A673 (cell line): ENCODE measurements at places on chromosomes 1 and 21. TPM values are rescaled to one million over a fixed set of nuclear protein-coding genes. Genes with fewer than 3 reads are reported as not detected.

The LCE3E gene
- not detected in 2 replicates for total RNA-seq

The DNAJC11 gene
- total RNA-seq, result 94.2 and 106 TPM in 2 replicates

The KIRREL1 gene
- total RNA-seq, result 187 and 211 TPM in 2 replicates

The RBM34 gene
- total RNA-seq, result 67.2 and 69.4 TPM in 2 replicates

The KRTAP6-1 gene
- total RNA-seq, result not detected in 2 replicates

The TSACC gene
- 1.0 TPM in 1 of 2 replicates, not detected in the other for total RNA-seq

The EPHA10 gene
- not detected in 2 replicates for total RNA-seq

DNA sequence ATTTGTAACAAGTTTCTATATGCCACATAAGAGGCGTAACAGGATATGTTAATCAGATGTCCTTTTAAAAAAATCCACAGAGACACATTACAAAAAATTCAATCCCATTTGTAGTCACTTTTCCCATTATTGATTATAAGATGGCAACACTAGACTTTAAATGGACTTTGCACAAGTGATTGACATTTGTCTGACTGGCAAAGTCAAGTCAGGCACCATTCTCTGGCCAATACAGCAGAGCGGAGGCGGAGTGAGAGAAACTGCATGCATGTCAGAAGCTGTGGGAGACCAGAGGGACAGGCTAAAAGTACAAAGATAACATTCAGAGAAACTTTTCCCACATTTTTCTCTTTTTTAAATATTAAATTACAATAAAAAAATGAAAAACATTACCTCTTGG is 28.1 kb upstream of the RGS5 start:
- no peak for DNase-seq

DNA sequence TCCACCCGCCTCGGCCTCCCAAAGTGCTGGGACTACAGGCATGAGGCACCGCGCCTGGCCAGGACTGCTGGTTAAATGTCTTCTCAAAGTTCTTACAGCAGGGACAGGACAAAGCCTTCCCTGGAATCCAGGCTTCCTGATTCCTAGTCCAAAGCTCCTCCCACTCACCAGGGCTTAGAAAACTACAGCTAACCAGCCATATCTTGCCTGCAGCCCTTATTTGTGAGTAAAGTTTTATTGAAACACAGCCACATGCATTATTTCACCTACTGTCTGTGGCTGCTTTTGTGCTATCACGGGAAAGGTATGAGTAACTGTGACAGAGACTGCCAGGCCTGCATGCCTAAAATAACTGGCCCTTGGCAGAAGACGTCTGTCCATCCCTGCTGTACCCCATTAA is 24.4 kb downstream of the TMCO4 start:
- peak; percentile 28 for DNase-seq

DNA sequence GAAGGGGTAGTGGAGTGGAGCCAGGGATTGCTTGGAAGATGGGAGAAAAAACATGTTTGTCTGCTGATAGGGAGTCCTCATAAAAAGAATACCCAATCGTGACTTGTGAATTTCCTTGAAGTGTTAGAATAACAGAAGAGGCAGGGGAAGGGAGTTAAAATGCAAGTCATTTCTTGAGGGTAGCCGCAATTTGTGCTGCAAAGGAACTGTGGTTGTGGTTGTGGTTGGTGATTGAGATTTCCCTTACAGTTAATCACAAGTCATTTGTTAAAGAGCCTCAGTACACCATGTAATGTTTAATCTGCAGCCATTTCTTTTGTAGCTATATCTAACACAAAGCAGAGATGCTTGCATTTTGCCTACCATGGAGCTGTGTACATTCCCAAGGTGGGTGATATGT is 38.5 kb upstream of the EGLN1 start:
- DNase-seq, result no peak

GRCh38 chr1:52503706-52504105 is 49.2 kb downstream of the TUT4 start:
- no peak for DNase-seq

DNA sequence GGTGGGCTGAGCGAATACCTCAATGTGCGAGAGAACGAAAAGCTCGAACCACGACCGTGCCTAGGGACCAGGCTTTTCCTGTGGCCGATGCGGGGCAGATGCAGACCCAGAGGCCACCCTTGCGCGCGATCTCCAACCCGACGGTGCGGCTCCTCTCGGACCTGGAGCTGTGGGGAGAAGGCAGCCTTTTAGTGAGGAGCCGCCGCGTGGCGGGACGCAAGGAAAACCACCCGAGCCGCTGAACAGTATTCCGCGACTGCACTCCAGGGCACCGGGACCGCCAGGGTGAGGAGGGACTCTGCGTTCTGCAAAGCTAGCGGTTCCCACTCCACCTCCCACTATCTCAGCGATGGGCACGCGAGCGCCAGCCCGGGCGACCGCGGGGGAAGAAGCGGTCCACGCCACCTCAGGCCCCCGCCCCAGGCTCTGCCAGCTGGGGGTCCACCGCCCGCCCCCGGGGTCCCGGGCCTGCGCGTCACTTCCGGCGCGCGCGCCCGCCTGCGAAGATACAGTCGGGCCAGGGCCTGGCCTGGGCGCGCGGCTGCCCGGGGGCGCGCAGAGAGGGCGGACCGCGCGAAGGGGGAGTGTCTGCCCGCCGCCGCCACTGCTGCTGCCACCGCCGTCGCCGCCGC is 66.5 kb upstream of the PRKACB start:
- peak; percentile 93 for DNase-seq

DNA sequence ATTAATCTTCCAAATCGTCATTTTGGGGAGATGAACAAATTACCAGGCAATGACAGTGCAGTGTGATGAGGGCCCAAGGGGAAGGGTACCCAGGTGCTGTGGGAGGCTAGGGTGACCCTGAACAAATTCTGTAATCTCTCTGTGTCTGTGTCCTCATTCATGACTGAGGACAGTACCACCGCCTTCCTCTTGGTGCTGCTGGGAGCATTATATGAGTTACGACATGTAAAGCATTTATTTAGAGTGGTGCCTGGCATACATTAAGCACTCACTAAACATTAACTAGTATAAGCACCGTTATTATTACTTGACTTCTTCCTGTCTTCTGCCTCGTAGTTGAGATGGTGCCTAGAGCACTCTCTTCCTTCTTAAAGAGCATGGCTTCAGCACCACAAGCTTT is 468.2 kb upstream of the VAMP3 start:
- DNase-seq, result peak; percentile 58

DNA sequence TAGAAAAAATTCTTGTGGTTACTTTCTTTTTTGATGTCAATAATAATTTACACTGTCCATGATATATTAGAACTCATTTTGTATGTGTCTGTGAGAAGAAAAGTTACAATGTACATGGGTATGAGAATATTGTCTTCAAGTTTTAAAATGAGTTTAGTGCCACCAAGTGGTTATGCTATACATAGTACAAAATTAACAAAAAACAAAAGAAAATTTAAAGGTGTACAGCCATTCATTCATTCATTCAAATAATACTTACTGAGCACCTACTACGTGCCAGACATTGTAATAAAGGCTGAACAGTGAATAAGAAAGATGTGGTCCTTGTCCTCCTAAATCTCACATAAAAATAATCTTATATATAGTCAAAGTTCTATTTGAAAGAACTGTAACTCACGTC is 27.7 kb downstream of the UCHL5 start:
- DNase-seq, result peak; percentile 30

DNA sequence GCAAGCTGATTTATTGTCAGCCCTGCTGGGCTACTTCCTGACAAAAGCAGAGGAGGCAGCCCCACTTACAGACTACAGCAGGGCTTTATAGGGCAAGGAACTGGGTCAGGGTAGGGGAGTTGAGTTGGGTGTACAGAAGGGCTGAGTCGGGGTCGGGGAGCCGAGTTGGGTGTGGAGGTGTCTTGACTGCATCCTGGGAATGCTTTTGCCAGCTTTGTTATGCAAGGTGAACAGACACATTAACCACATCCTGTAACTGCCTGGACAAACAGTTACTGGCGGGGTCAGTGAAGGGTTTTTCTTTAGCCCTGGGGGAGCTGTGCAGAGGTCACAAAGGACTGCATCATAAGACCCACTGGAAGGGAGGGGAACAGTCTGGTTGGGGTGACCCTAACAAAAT is 39.1 kb upstream of the GBP5 start:
- DNase-seq, result no peak

DNA sequence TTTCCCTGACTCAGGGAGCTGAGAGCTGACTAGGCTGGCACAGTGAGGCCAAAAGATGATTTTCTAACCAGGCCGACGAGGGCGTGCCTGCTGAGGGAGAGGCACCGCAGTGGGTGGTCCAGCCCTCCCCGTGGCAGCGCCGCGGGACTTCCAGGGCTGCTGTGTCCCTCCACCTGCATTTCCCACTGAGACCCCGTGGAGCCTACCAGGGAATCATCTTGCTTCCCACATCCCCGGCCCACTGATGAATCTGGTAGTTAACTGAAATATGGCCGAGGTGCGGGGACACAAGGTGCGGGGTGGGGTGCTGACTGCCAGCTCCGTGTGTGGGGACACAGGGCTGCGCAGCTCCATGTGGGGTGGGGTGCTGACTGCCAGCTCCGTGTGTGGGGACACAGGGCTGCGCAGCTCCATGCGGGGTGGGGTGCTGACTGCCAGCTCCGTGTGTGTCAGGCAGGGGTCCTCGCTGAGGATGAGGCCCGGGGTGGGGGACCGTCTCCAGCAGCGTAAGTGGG is 10.4 kb downstream of the WRAP73 start:
- no peak for DNase-seq

DNA sequence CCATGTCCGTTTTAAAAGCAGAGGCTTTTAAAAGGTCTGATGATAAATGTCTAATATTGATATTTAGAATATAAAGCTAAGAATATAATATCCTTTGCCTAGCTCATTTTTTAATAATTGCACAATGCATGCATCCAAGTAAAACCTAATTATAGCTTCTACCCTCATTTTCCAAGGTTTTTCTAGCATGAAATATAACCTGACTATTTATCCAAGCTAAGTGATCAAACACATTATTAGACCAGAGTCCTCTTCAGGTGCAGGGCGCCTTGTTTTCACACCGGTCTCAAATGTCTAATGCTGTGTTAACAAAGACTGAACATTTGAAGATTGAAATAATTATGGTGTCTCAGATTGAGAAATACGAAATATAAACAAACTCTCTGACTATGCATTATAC is 648.9 kb upstream of the CXADR start:
- no peak for DNase-seq

- no peak for DNase-seq
Observed at GRCh38 chr1:16077406-16078245, 4.2 kb upstream of the FAM131C start.

DNA sequence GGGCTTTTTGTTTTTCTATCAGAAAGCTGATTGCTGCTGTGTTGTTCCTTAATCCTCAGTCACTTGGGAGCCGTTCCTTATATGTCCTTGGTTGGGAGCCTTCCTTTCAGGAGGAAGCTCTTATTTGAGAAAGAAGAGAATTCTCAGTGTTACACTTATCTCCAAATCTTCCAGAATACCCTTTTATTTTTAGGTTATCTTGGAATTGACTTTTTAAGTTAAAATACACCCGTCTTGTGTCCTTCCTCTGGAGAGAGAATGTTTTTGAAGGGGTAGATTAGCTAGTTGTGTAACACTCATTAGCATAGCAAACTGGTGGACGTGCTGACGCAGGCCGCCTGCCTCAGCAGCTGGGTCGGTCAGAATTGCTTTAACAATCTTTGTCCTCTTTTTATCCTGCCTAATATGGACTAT is 42.1 kb downstream of the LRRC8B start:
- peak; percentile 70 for DNase-seq

- no peak for DNase-seq
Observed at GRCh38 chr1:62240651-62241370, 46.2 kb downstream of the L1TD1 start.
